ENCODE measurements at places on chromosomes 7 and 10. TPM values are rescaled to one million over a fixed set of nuclear protein-coding genes. Genes with fewer than 3 reads are reported as not detected.

- no peak overlapping the region for H3K27ac ChIP-seq
- DNase-seq = no peak
- no peaks in the 10 kb centered on the region for H3K36me3 ChIP-seq
These were observed 8.0 kb upstream of the TAS2R60 start for GRCh38 chr7:143435266-143435665.

GRCh38 chr7:100785878-100786277 is 41.4 kb downstream of the EPHB4 start:
- H3K36me3 ChIP-seq = no peaks in the 10 kb centered on the region
- DNase-seq = no peak
- H3K4me3 ChIP-seq = no peak overlapping the region

DNA sequence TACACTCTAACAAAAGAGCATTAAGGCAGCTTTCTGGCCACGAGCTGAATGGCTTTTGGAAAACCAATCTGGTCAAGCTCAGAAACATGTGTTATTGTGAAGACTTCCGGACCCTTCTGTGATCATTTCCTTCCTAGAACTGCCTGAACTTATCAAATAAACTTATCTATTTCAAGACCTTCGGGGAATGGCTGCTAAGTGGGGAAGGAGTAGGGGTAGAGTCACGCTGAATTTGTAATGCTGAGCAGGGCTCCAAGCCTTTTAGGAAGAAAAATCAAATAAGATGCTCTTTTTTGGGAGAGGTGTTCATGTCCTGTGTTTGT is 56.6 kb downstream of the PAPSS2 start:
- H3K27me3 ChIP-seq = no peaks in the 10 kb centered on the region
- H3K36me3 ChIP-seq = peaks cover 3% of the 10 kb centered on the region
- H3K4me1 ChIP-seq = peaks cover 3% of the 10 kb centered on the region

DNA sequence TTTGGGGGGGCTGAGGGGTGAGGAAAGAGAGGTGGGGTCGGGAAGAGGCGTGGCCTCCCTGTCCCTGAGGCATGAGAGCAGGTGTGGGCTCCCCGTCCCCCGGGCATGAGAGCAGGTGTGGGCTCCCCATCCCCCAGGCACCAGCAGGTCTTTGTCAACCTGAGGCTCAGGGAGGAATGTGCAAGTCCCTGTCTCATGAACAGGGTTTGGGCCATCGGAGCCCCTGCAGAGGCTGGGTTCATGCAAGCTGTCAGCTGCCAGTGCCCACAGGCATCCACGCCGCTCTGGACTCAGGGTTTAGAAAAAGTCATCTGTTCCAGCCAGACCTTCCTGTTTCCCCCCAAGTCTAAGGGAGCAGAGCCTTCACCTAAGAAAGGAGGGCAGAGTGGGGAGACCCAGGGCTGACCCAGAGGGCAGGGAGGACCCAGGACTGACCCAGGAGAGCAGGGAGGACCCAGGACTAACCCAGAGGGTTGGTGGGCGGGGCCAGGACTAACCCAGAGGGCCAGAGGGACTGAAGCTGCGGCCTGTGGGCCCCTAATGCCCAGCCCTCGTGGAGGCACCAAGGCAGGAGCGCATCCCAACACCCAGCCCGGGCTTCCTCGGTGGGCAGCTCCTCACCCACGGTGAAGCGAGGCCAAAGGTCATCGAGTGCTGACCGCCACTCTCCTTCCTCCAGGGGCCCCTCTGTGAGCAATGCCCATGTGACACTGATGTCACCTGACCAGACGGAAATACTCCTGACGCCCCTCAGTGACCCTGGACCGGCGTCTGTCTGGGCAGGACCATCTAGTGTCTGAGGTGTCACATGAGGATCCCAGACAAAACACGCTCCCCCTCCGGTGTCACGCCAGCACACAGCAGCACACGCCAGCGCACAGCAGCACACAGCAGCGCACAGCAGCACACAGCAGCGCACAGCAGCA is 28.9 kb upstream of the GPR146 start:
- H3K4me3 ChIP-seq = no peak overlapping the region
- no peak overlapping the region for H3K27ac ChIP-seq

DNA sequence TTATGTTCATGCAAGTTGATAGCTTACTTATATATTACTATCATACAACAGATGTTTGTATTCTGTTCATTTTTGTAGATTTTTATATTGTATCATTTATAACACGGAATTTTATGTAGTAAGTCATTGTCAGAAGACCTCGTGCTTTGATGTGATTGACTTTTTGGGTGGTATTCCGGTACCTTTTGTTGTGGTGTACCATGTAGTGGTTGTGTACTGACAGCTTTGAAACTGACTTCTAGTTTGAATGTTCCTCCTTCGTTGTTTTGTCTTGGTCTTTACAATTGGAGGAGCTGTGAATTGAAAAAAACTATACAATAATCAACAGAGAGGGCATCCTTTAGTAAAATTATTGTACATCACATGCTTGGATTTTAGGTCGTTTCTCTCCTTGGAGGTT is 61.5 kb downstream of the WAC start:
- peaks cover 16% of the 10 kb centered on the region for H3K36me3 ChIP-seq
- H3K27me3 ChIP-seq = no peaks in the 10 kb centered on the region
- no peak overlapping the region for H3K27ac ChIP-seq
- no peak overlapping the region for H3K4me3 ChIP-seq
- peaks cover 14% of the 10 kb centered on the region for H3K4me1 ChIP-seq

GRCh38 chr7:1041551-1042491 is 2.5 kb upstream of the GPR146 start:
- no peaks in the 10 kb centered on the region for H3K36me3 ChIP-seq
- DNase-seq = no peak
- no peak overlapping the region for H3K4me3 ChIP-seq
- no peaks in the 10 kb centered on the region for H3K27me3 ChIP-seq
- H3K4me1 ChIP-seq = peaks cover 19% of the 10 kb centered on the region

GRCh38 chr7:118872568-118872967 is 648.1 kb downstream of the ANKRD7 start:
- no peaks in the 10 kb centered on the region for H3K4me1 ChIP-seq
- no peaks in the 10 kb centered on the region for H3K27me3 ChIP-seq
- no peak overlapping the region for H3K4me3 ChIP-seq
- no peak overlapping the region for H3K27ac ChIP-seq
- H3K36me3 ChIP-seq = no peaks in the 10 kb centered on the region
- DNase-seq = no peak

- peaks cover 10% of the 10 kb centered on the region for H3K4me1 ChIP-seq
- no peak overlapping the region for H3K27ac ChIP-seq
- no peaks in the 10 kb centered on the region for H3K36me3 ChIP-seq
These were observed 30.5 kb upstream of the SFTPD start for GRCh38 chr10:79979310-79979975.

DNA sequence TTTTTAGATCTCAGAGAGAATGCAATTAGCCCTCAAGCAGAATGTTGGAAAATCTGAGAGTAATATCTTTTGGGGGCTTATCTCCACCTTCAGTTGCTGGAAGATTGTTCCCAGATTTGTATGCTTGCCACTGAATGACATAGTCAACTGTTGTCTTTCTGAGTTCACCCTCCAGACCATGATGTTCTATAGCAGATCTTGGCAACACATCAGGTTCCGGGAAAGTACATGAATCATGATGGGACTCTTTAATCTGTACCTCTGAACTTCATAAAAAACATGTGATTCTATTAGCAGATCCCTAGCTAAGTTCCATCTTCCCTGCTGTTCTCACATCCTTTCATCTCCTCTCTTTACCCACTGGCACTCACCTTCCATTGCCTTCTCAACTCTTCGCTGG is 68.9 kb downstream of the PLCE1 start:
- no peaks in the 10 kb centered on the region for H3K4me1 ChIP-seq
- no peaks in the 10 kb centered on the region for H3K27me3 ChIP-seq
- no peak overlapping the region for H3K27ac ChIP-seq

GRCh38 chr7:111958896-111959295 is 247.3 kb downstream of the DOCK4 start:
- DNase-seq = no peak
- H3K27ac ChIP-seq = no peak overlapping the region
- no peaks in the 10 kb centered on the region for H3K27me3 ChIP-seq
- peak overlapping the region; percentile 21 for H3K4me3 ChIP-seq
- no peaks in the 10 kb centered on the region for H3K36me3 ChIP-seq
- H3K4me1 ChIP-seq = peaks cover 31% of the 10 kb centered on the region

DNA sequence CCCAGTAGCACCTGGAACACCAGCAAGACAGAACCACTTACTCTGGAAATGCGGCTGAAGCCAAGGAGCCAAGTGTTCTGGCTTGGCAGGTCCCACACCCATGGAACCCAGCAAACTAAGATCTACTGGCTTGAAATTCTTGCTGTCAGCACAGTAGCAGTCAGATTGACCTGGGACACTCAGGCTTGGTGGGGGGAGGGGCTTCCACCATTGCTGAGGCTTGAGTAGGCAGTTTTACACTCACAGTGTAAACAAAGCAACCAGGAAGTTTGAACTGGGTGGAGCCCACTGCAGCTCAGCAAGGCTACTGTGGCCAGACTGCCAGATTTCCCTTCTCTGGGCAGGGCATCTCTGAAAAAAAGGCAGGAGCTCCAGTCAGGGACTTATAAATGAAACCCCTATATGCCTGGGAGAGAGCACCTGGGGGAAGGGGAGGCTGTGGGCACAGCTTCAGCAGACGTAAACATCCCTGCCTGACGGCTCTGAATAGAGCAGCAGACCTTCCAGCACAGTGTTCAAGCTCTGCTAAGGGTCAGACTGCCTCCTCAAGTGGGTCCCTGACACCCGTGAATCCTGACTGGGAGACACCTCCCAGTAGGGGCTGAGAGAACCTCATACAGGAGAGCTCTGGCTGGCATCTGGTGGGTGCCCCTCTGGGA is 121.2 kb downstream of the MTERF1 start:
- DNase-seq = no peak
- no peaks in the 10 kb centered on the region for H3K27me3 ChIP-seq
- no peaks in the 10 kb centered on the region for H3K4me1 ChIP-seq
- H3K27ac ChIP-seq = no peak overlapping the region

DNA sequence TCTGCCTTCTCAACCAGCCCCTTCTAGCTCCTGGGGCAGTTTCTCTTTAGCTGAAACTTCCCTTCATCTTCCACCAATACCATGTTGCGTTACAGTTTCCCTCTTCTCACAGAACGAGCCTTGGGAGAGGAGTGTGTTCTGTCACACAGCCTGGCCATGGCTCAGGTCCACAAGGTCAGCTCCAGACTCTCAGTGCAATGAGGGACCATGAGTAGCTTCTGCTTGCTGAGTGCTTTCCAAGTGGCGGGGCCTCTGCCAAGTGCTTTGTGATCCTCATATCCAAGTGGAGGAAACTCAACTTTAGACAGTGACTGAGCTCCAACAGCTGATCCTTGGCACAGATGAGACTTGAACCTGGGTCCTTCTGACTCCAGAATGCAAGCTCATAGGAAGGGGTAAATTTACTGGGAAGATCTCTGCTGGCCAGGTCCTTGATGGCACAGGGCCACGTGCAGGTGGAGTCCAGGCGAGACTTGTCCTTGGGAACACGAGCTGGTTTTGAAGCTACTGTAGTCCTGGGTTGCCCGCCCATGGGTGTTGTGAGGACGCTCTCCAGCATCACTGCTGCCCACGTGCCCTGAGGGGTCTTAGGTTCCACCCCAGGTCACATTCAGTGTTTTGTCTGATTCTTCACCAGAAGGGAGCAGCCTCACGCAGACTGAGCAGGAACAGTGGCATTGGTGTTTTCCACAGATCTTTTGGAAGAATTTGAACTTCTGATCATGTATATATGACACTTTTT is 238.0 kb downstream of the EBF3 start:
- H3K36me3 ChIP-seq = no peaks in the 10 kb centered on the region
- H3K4me1 ChIP-seq = no peaks in the 10 kb centered on the region
- no peaks in the 10 kb centered on the region for H3K27me3 ChIP-seq
- no peak for DNase-seq

DNA sequence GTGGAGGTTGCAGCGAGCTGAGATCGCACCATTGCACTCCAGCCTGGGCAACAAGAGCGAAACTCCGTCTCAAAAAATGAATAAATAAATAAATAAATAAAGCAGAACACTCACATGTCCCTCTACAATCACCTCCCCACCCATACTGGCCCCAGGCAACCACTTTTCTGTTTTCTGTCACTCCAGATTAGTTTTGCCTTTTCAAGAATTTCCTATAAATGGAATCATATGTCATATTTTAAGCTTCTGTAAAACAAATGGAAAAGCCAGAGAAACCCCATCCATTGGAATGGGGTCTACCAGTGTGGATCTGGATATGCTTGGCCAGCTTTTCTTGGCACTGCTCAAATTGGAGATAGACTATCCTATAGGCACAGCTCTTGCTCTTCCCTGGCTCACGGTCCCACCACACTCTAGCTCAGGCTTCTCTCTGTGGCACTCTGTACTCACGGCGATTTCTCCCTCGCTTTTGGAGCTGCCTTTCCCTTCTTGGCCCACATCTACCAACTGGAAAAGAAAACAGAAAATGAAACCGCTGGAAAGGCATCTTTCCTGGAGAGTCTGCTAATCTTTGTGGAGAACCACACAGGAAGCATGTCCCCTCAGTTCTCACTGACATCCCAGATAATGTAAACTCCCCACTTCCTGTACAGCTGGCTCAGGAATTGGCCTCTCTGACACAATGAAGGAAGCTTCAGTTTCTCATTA is 210.1 kb downstream of the JCAD start:
- peak overlapping the region; percentile 57 for H3K4me3 ChIP-seq
- no peaks in the 10 kb centered on the region for H3K36me3 ChIP-seq
- peaks cover 11% of the 10 kb centered on the region for H3K4me1 ChIP-seq
- H3K27ac ChIP-seq = peak overlapping the region; percentile 80

DNA sequence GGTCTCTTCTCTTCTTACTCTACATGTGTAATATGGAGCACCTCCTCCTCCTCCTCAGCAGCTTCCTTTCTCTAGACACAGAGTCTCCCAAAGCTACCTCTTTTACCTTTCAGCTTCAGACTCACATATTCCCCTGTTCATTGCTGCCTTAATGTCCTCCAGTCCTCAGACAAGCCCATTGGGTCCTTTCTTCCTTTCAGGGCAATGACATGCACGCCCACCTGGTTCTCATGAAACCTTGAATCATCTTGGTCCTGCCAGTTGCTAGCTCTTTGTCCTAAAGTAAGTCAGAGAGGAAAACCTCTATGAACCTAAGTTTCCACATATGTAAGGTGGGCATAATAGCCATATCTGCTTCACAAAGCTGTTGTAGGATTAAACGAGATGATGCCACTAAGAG is 227.0 kb downstream of the RPS24 start:
- DNase-seq = no peak
- no peaks in the 10 kb centered on the region for H3K36me3 ChIP-seq
- no peaks in the 10 kb centered on the region for H3K27me3 ChIP-seq
- H3K4me3 ChIP-seq = no peak overlapping the region
- peaks cover 7% of the 10 kb centered on the region for H3K4me1 ChIP-seq

The NRG3 gene
- total RNA-seq = not detected

The ASAH2 gene
- total RNA-seq = 14.0 TPM

The CPA2 gene
- total RNA-seq = not detected
